ENCODE measurements at places on chromosomes 2 and 18.

DNA sequence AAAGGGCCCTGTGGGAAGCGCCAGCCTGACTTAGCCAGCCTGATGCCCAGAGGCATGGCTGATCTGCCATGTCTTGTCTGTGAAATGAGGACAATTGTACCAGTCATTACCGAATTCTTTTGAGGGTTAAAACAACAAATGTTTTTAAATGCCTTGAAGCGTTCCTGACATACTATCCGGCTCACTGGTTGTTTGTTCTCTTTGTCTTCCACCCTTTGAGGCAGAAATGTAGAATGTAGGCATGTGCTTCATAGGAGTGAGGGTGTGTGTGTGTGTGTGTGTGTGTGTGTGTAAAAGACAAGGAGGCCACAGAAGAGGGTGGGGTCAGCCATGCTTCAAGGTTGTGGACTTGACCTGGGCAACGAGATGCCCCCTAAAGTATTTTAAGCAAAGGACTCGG, 35.5 kb downstream of the TGFBRAP1 start:
- DNase-seq, result no peak

DNA sequence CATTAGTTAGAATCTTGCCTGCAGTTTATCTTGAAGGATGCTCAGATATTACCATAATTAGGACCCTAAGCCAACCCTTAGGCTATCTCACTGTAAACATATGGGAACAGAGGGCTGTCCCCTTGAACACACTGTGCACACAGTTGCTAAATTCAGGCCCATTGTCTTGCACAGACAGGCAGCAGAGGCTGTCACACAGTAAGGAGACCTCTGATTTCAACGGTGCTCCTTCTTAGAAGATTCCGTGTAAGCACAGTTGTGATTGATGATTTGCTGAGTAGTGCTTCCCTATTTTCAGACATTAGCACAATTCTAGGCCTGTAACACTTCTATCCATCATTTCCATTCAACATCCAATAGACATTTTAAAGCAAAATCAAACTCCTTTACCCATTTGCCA, 108.0 kb downstream of the RNF152 start:
- no peak for DNase-seq

GRCh38 chr2:80311304-80311703, 6.8 kb upstream of the LRRTM1 start:
- no peak for DNase-seq

DNA sequence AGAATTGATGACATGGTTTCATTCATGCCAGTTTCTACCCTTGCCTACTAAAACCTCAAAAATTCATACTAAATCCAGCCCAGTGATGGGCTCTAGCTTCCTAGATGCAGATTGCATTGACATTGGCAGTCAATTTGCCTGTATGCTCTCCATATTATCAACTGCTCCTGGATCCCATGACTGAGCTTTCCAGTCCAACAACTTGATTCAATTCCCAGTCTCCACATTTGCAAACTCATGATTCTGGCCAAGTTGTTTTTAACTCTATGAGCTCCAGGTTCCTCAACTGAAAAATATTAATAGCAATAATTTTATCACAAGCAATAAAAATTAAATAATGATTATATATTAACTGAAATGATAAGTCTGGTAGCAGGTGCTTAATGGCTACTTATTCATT, 51.0 kb upstream of the DSC1 start:
- no peak for DNase-seq

- no peak for DNase-seq
Measured at GRCh38 chr18:58557008-58557435, 71.9 kb downstream of the ALPK2 start.

GRCh38 chr18:46068763-46069162, 3.3 kb downstream of the PSTPIP2 start:
- DNase-seq, result no peak

DNA sequence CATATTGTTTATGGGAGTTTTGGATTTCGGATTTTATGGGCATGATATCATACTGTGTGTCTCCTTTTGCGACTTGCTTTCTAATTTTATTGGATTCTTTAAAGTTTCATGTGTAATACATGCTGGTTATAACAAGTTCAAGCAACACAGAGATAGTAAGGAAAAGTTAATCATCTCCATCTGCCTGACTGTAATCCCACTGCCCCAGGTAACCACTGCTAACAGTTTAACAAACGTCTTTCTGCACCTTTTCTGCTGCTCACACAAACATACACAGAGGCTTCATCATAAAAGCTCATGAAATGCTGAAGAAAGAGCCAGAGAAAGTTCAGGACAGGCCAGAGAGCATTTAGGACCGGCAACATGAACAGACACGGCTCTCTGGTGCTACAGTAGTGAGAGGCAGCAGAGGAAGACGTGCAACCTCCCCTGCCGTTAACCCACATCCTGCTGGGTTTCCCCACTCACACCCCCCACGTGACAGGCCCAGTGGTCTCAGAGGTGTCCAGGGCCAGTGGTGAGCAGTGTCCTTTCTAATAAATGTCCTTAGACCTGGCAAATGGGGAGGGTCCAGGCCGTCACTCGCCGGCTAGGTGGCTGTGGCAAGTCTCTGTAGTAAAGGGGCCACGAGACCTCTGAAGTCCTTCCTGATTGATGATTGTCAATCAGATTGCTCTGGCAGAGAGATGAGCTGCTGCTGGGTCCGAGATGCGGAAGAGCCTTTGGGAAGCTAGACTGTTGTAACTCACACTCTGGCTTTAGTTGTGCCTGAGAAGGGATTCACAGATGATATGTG, 43.0 kb upstream of the SLC1A4 start:
- DNase-seq, result no peak

DNA sequence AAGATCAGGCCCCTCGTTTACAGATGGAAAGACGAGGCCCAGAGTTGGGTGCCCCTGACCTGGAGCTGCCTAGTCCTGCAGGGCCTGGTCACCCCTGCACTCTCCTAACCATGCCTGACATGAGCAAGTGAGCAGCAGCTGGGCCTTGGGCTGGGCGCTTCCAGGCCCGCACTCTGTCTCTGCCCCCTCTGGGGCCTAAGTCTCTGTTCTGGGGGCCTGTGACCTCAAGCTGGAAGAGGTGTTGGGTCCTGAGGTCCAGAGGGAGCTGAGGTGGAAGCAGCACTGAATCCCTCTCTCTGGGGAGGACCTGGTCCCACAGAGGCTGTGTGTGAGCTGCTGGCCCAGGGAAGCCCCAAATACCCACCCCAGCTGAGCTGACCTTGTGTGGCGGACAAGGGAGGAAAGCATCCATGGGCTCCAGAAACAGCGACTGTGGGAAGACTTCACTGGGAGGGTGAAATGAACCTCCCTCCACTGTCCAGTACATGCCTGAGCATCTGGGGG, 46.1 kb upstream of the GPC1 start:
- no peak for DNase-seq

- no peak for DNase-seq
Measured at GRCh38 chr2:102337012-102337411, 18.6 kb upstream of the IL18R1 start.

- no peak for DNase-seq
Measured at GRCh38 chr2:112229348-112229747, 25.5 kb downstream of the ZC3H8 start.

DNA sequence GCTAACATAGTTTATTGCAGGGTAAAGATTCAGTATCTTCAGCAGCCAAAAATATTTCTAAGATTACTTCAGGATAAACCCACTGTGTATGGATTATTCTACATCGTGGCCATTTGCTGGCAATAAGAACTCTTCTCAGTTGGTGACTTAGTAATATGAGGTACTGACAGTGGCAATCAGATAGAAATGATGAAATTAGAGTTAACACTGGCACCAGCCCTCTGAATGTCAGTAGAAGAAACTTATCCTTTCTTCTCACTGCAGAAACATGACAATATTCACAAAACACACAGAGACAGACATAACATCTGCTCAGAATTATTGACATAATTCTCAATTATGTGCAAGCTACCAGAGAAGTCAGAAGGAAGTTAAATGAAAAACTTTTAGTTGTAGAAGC, 246.3 kb upstream of the COL3A1 start:
- no peak for DNase-seq

- no peak for DNase-seq
Measured at GRCh38 chr18:56652802-56653201, 1.6 kb downstream of the WDR7 start.

DNA sequence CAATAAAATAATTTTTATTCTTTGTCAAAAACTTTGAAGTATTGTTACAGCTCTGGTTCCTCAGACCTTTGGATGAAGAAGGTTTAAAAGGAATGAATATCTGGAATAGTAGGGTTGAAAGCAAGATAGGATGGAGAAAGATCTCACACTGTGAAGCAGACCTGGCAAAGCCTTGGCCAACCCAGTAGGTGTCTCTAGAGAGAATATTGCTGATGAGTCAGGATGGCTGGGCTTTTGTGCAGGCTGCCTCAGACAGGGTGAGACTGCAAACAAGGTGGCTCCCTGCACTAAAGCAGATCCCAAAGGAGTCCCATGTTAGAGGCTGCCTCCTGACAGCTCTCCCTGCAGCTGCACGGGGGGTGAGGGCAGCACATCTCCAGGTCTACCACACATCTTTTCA, 226.0 kb upstream of the ITGA4 start:
- DNase-seq, result no peak

DNA sequence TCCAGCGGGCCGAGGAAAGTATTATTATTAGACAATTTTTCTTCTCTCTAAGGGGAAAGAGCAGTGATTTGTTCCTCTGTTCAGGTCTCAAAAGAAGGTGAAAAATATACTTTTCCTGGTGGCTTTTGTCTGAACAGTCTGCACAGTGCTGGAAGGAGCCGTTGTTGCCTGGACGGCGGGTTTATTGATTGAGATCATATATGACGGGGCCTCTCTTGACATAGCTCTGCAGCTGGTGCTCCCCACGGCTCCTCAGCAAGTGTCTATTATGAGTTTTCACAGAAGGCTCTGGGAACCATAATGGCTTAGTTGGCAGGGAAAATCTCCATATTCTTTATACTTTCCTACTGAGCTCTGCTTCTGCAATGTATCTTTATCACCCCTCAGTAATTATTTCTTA, 42.9 kb downstream of the FSHR start:
- no peak for DNase-seq

DNA sequence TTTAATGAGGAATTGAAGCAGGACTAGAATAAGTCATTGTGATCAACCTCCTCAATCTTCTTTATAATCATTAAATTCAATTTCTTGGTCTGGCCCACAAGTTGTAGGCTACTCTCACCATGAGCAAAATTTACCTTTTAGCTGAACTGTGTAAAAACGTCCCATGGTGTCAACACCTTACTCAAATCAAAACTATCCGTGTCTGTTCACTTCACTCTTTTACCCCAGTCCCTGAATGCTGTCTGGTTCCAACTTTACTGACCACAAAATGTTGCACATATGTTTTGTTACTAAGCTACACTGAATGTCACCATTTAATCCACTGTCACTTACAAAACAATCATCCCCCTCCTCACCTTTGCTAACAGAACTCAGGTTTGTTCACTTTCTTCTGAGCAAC, 951.6 kb upstream of the SLC39A10 start:
- no peak for DNase-seq

GRCh38 chr2:160932960-160933359, 227.3 kb upstream of the TANK start:
- peak; percentile 37 for DNase-seq

- peak; percentile 33 for DNase-seq
Measured at GRCh38 chr2:55231546-55232083, 478 bp downstream of the CLHC1 start.

All from AG08396 (cell line).